ENCODE measurements at places on chromosomes 1 and 21.

DNA sequence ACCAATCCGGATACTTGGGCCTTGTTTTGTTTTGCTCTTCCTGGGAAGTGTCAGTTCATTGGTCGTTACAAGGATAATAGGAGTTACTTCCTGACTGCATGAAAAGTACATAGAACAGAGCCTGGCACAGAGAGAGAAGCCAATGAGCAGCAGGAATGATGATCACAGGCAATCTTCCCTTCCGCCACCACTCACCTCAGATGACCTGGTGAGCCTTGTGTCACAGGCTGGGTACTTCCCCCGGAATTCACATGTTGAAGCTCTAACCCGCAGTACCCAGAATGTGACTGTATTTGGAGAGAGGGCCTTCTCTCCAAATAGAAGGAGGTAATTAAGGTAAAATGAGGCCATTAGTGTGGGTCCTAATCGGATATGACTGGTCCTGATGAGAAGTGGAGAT lies 18.8 kb upstream of the GPR137B start:
- no peak for DNase-seq

GRCh38 chr21:32764186-32764585 lies 7.4 kb downstream of the PAXBP1 start:
- no peak for DNase-seq

DNA sequence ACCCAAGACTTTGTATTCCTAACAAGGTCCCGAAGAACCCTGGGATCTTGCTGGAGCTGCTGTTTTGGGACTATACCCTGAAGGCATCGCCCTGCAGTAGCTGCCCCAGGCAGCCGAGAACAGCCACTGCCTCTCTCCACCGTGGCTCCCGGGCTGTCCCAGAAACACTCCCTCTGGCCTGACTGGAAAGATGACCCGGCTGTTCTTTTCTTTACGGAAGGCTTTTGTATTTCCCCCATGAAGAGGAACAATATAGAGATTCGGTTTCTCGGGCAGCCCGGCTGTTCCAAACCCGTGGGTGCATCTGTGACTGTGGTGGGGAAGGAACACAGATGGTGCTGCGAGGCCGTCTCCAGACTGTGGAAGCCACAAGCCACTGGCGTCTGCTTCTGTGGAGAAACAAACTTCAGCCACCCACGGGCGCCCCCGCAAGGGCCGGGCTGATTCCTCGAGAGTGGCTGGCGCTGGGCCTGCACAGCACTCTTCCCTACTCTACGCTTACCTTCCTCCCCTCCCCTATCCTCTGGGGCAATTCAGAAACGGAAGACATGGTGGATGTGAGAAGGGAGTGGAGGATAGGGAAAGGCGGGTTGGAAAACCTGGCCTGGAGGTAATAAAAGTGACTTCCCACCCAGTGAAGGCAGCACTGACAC lies 33.7 kb upstream of the VASH2 start:
- DNase-seq, result no peak

DNA sequence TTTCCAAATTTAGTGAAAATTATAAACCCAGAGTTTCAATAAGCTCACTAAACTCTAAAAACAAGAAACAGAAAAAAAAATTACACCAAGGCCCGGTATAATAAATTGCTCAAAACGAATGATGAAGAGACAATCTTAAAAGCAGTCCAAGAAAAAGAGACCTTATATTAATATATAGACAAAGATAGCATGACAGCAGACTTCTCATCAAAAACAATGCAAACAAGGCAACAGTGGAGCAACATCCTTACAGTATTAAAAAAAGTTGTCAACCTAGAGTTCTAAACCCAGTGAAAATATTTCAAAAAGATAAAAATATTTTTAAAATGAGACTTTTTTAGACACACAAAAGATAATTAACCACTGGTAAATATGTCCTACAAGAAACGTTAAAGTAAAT lies 46.7 kb downstream of the KIFAP3 start:
- no peak for DNase-seq

DNA sequence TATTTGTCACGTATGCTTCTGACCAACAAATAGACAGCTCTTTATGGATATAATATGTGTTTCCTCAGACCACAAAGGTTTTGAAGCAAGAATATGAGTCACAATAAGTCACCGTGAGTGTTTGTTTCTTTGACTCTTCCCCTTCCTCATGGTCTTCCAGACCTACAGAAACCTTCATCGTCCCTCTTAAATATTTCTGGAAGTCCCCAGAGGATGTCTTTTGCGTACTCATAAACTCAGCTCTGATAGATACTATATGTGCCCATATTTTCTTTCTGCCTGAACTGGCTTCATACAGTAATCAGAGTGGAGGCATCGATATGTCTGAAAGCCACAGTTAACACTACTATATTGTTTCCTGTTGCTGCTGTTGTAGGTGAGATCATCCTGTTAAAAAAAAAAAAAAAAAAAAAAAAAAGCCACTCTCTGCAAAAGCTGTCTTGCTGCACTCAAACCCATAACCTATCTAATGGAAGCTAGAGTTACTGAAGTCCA lies 38.4 kb downstream of the ADAMTS1 start:
- DNase-seq, result no peak

- peak; percentile 78 for DNase-seq
These were observed at the start of gene PRDX6 for GRCh38 chr1:173477286-173478093. PRDX6 (plus strand) TSS chr1:173477335; CDS start chr1:173477398, 63 bp downstream.

GRCh38 chr1:87739704-87740103 lies 411.0 kb downstream of the LMO4 start:
- DNase-seq, result no peak

DNA sequence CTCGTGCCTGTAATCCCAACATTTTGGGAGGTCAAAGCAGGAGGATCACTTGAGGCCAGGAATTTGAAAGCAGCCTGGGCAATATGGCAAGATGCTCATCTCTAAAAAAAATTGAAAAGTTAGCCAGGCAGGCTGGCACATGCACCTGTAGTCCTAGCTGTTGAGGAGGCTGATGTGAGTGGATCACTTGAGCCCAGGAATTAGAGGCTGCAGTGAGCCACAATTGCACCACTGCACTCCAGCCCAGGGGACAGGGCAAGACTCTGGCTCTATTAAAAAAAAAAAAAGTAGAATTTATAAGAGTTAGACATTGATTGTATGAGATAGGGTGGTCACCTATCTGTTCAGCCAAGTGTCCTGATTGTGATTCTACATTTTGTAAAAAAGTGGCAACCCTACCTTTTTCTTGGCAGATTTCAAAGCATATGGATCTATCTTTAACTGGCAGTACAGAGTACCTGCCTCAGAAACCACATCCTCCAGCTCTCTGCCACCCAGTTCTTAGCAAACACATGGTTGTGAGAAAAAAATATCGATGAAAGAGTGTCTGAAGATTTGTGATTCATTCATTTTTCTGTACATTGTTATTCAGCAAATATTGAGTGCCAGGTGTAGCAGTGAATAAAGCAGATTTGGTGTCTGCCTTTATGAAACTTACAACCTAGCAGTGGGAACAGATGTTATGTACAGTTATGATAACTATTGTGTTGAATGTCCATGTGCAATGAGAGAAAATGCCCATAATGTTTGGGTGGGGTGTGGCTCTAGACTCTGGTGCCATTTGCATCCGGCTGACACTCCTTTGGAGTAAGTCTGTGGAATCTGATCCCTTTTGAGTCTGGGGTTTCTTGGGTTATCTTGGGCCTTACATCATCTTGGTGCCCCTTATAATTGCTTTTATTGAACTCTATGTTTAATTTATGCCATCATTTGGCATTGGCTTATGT lies 82.5 kb downstream of the ST3GAL3 start:
- peak; percentile 3 for DNase-seq

- DNase-seq, result no peak
These were observed 11.0 kb downstream of the NUDC start for GRCh38 chr1:26932531-26932930.

- no peak for DNase-seq
These were observed 12.7 kb upstream of the TGFB2 start for GRCh38 chr1:218332416-218332815.

GRCh38 chr1:52550447-52550846 lies 2.4 kb downstream of the TUT4 start:
- DNase-seq, result no peak

GRCh38 chr1:52263153-52263910 lies 102.7 kb downstream of the CC2D1B start:
- no peak for DNase-seq

DNA sequence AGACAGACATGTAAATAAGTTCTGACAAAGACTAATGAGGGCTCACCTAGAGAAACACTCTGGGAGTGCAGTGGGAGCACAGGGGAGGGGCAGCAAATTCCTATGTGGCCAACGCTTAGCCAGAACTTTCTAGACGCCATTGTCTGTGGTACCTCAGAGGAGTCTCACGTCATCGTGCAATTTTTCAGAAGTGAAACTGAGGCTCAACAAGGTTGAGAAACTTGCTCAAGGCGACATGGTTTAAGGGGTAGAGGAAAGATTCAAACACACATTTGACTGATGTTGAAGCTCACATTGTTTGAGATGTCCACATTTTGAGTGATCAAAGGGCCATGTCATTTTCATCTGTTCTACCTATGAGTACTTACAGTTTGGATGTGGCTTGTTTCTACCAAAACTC lies 152.6 kb upstream of the LMO4 start:
- no peak for DNase-seq

DNA sequence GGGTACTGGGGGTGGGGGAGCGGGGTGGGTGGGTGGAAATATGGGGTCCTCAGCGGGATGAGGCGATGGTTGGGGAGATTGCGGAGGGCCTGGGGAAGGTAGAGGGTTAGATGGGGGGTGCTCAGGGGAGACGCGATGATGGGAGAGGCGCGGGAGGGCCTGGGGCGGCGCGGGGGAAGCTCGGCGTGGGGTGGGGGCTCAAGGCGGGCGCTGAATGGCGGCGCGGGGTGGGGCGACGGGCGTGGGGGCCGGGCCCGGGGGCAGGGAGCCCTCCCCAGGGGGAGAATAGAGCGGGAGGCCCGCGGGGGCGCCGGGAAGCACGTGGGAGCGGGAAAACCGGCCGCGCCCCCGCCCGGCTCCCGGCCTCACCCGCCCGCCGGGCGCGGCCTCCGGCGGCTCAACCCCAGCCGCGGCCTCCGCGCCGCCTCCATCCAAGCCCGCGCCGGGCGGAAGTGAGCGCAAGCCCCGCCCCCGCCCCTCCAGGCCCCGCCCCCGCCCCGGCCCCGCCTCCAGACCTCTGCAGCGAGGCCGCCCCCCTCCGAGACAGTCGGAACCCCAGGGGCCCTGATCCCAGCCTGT lies at the start of gene FAAP20:
TSS of gene FAAP20 (minus strand) at position 454 of the 579 bp plus-strand sequence. CDS start at position 431, 23 bp downstream.
- peak; percentile 83 for DNase-seq

GRCh38 chr1:174352883-174353608 lies 94.7 kb upstream of the GPR52 start:
- DNase-seq, result no peak

GRCh38 chr21:29389136-29389535 lies 90.4 kb downstream of the BACH1 start:
- DNase-seq, result no peak

GRCh38 chr1:56399326-56399725 lies 180.0 kb downstream of the PLPP3 start:
- DNase-seq, result no peak

- no peak for DNase-seq
These were observed 1.6 kb downstream of the ADAMTS5 start for GRCh38 chr21:26965040-26965906.

DNA sequence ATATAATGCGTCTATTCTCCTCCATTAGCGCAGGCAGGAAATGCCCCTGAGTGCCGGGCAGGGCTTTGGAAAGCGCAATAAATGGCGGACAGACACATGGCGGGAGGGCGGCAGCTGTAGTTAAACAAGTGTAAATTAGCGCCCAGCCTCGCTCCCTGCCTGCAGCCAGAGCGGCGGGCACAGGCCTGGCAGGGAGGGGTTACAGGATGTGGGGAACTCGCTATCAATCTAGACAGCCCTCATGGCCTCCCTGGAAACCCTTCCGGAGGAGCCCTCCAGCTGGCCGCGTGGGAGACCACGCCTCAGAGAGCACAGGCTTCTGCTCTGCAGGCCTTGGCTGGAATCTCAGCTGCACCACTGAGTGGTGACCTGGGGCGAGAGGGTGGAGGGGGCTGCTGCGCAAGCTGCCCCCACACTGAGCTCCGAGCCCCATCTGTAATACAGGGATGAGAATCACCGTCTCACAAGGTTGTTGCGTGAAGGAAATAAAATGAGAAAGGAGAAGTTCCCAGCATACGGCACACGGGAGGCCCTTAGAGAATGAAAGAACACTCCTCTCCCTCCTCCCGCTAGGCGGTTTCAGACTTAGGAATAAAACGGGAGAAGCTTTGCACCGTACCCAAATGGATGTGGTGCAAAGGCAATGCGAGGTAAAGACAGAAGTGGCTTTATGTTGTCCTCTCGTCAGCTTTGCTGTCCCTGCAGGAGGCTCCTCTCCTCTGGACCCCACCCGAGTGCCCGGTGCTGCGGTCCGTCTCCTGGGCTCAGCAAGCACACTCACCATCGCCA lies 167.2 kb upstream of the POU3F1 start:
- no peak for DNase-seq

DNA sequence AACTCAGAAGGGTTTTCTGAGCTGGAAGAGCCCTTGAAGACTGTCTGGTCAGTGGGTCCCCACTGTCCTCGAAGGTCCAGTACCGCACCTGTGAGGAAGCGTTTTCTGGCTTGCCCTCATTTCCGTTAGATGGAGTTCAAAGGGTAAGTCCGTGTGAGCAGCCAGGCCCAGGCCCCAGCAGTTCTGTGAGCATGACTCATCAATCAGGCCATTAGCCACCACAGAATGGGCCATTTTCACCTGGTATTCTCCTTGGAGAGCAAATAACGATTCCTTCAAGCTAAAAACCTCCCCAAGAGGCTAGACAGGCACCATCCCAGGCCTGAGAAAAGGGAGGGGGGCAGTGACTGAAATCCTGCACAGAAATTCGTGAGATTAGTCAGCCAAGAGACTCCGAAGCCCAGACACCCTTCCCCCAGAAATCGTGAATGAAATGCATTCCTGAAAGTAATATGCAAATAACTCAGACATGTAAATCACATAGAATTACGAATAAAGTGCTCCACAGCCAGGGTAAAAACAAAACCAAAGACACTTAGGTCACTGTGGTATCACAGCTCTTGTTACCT lies 66.0 kb downstream of the BCAR3 start:
- peak; percentile 19 for DNase-seq

GRCh38 chr1:7401814-7402547 lies 369.1 kb upstream of the VAMP3 start:
- no peak for DNase-seq

GRCh38 chr1:71304125-71304524 lies 223.3 kb upstream of the ZRANB2 start:
- DNase-seq, result no peak

DNA sequence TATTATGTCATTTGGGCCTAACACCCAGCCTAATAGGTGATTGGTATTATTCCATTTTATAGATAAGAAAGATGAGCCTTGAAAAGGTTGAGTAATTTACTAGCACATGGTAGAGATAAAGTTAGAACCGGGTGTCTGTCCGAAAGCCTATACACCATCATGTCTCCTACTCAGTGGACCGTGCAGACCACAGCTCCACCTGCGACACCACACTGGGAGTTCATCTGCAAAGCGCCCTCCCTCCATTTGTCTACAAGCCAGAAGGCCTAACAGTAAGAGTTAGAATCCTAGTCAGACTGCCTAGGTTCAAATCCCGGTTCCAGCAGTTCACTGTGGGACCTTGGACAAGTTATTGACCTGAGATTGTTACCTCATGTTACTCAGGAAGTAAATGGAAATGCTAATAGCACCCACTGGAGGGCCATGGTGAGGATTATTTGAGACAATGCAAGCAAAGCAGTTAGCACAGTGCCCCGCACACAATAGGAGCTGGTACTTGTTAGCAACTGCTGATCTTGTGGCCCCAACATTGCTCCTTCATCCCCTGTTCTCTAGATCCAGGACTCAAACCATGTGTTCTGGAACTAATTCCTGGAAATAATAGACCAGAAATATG lies 20.5 kb downstream of the ARMH1 start:
- DNase-seq, result no peak
